Central memory CD4-positive, alpha-beta T cell (primary cell): ENCODE measurements at places on chromosomes 12 and 14.

DNA sequence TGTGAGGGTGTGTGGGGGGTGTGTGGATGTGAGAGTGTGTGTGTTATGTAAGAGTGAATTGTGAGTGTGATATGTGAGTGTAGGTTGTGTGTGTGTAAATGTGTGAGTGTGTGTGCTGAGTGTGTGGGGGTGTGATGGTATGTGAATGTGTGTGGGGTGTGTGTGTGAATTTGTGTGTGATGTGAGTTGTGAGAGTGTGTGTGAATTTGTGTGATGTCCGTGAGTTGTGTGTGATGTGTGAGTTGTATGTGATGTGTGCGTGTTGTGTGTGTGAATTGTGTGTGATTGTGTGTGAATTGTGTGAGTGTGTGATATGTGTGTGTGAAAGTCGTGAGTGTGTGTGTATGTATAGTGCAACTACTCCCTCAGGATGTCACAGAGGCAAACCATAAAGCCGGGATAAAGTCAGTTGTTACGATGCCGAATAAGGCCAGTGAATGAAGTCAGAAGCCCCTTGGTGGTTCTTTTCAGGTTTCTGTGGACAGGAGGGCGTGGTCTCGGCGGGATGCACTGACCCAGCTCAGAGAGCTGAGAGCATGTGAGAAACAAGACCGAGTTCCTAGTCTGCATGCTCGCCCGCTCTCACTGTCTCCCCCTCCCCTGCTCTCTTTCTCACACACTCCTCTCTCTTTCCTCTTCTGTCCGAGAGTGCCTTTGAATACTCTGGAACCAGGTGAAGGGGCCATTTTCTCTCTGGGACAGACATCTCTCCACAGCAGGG lies 71.8 kb upstream of the MAX start:
- DNase-seq, result no peak

DNA sequence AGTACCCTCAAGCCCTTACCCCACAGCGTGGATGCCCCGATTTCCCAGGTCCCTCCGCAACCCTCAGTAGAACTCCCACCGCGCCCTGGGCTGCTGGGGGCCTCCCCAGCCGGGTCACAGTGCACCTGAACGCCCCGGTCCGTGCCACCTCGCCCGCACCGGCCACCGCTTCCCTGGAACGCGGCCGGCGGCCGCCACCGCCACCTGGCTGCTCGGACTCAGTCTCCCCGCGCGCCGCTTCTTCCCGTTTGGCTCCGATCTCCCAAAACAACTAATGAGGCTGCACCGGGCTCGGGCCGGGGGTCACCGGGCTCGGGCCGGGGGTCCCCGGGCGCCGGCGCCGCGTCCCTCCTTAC lies 1.0 kb downstream of the ITPK1 start:
- no peak for DNase-seq

DNA sequence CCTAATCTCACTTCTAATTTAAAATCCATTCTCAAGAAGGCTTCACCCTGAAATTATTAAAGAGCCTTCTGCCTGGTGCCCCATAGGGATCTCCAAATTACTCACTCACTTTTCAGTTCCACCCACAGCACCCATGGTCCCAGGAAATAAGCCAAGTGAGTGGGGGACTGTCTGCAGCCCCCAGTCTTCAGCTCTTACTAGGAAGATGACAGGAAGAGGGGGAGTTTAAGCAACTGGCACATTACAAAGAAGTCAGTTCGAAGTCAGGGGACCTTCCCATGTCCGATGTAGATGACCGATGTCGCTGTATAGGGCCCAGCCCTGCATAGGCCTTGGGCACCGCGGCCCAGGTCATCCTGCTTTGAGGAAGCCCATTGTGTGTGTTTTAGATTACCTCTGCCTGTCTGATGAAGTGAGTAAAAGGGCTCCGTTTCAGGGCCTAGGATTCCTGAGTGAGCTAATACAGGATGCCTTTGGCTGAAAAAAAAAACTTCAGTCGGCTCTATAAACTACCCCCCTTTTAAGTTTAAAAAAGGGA lies 1.9 kb downstream of the ACTN1 start:
- peak; percentile 9 for DNase-seq

GRCh38 chr12:2627835-2628191 lies 167.0 kb upstream of the FKBP4 start:
- no peak for DNase-seq

GRCh38 chr14:74892745-74893144 lies 11.0 kb downstream of the DLST start:
- DNase-seq, result no peak
